ENCODE measurements at places on chromosomes 12 and 14. TPM values are rescaled to one million over a fixed set of nuclear protein-coding genes. Genes with fewer than 3 reads are reported as not detected.

DNA sequence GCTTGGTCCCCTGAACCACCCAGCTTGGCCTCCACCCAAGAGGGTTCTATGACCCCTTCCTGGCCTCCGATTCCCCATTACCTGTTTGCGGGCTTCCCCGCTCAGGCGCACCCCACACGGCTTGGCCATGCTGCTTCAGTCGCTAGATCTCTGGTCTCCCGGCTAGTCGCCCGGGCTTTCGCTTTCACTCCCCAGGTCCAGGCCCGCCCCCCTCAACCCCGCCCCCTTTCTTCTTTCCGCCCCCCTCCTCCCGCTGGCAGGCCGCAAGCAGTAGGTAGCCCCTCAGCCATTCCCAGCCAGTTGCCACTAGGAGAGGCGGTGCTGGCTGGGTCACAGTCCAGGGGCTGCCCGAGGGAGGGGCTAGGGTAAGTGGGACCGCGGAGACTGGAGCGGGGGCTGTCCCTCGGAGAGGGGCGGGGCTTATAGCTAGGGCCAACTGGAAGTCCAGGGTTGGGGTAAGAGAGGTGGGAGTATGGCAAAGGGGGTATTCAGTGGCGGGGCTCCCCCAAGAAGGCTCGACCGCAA lies at the start of gene PSME2:
PSME2 (minus strand) TSS at position 158 of the 525 bp plus-strand sequence; CDS start at position 129, 29 bp downstream.
- H3K36me3 ChIP-seq, result no peaks in the 10 kb centered on the region
- peaks cover 31% of the 10 kb centered on the region for H3K4me1 ChIP-seq
- DNase-seq, result peak; percentile 95
- H3K4me3 ChIP-seq, result peak within 1 kb of the TSS; percentile 99
- H3K27ac ChIP-seq, result peak within 1 kb of the TSS; percentile 91

DNA sequence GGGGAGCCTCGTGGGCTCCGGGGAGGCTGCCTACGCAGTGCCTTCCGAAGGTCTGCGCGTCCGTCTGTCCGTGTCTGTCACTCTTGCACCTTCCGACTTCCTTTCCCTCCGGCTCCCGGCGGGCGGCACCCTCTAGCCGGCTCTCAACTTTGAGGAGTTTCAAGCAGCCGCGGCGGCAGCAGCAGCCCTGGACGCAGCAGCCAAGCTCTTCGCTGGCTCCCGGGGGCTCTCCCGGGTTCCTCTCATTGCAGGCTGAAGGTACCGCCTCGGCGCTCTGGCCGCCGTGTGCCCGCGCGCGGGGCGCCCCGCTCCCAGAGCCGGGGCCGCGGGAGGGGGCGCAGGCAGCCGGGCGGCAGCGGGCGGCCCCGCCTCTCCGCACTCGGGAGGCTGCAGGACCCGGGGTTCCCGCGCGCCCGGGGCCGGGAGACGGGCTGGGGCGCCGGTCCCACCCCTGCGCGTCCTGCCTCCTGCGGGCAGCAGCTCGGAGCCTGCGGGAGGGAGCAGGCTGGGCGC lies at the start of the genes AMIGO2 and PCED1B:
AMIGO2 (minus strand) TSS at position 492 of the 513 bp plus-strand sequence. CDS start 957 bp downstream, outside the sequence.
PCED1B (plus strand) TSS at position 154 of the 513 bp plus-strand sequence. CDS start 155,443 bp downstream, outside the sequence.
- peak within 1 kb of the TSS; percentile 39 for H3K27ac ChIP-seq
- H3K27me3 ChIP-seq, result peaks cover 67% of the 10 kb centered on the region
- H3K36me3 ChIP-seq, result no peaks in the 10 kb centered on the region
- peak within 1 kb of the TSS; percentile 96 for H3K4me3 ChIP-seq
- H3K4me1 ChIP-seq, result peaks cover 46% of the 10 kb centered on the region

DNA sequence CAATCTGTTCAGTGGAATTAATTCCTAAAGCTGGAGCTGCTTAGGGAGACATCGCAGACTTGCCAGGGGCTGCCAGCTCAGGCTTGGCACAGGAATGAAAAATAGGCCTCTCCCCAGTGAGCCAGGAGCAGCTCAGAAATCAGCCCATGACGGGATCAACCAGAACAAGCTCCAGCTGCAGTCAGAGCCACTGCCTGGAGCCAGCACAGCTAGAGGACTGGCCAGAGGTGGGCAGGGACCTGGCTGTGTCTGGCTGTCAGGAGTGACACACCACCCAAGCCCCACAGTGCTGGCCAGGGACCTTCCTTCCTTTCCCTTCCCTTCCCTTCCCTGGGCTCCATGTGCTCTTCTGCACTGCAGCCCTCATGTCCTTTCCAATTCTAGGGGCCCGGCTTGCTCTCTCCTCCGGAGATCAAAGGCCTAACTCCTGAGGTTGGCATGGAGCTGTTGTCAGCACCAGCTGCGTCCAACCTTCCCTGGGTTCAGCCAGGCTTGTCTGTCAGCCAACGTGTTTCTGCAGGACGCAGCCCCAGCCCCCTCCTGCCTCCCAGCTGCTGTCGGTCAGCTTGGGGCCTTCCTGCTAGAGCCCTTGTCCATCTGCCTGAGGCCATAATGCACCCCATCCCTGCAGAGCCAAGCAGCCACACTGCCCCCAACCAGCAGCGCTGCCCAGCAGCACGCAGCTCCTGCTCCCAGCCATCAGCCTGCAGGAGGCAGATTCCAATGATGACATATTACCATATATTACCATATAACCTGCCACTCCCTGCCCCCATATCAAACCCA lies 149.3 kb downstream of the CALM1 start:
- H3K27me3 ChIP-seq, result no peaks in the 10 kb centered on the region
- peaks cover 23% of the 10 kb centered on the region for H3K4me1 ChIP-seq
- DNase-seq, result no peak
- H3K4me3 ChIP-seq, result no peak overlapping the region
- H3K27ac ChIP-seq, result peak overlapping the region; percentile 12
- peaks cover 5% of the 10 kb centered on the region for H3K36me3 ChIP-seq

- no peaks in the 10 kb centered on the region for H3K27me3 ChIP-seq
- no peaks in the 10 kb centered on the region for H3K36me3 ChIP-seq
- no peak for DNase-seq
- H3K27ac ChIP-seq, result peak overlapping the region; percentile 75
- no peaks in the 10 kb centered on the region for H3K4me1 ChIP-seq
- H3K4me3 ChIP-seq, result no peak overlapping the region
Observed at GRCh38 chr14:104158827-104159798, 20.7 kb downstream of the KIF26A start.

- no peak overlapping the region for H3K4me3 ChIP-seq
- H3K27ac ChIP-seq, result no peak overlapping the region
- no peaks in the 10 kb centered on the region for H3K36me3 ChIP-seq
- peaks cover 3% of the 10 kb centered on the region for H3K27me3 ChIP-seq
Observed at GRCh38 chr12:29858270-29858786, 74.6 kb upstream of the TMTC1 start.

GRCh38 chr14:73764406-73765280 lies 50.5 kb upstream of the PNMA1 start:
- peak overlapping the region; percentile 40 for H3K27ac ChIP-seq
- no peaks in the 10 kb centered on the region for H3K36me3 ChIP-seq
- H3K4me3 ChIP-seq, result no peak overlapping the region
- DNase-seq, result no peak

DNA sequence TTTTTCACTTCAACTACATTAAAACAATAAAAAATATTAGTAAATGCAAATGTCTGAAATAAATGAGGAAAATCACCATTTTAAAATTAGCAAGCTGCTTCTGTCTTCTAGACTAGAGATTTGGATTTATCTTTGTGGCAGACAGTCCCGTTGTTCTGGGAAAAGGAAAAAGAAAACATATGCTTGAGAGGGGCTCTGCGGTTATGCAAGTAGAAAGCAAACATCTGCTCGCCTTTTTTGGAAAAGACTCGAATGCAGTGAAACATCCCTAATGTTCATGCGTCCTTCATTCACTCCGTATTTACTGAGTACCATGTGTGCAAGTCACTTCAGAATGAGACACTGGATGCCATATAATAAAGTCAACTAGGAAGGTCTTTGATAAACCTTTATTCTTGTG lies 44.9 kb downstream of the IFNG start:
- no peaks in the 10 kb centered on the region for H3K36me3 ChIP-seq
- H3K27me3 ChIP-seq, result no peaks in the 10 kb centered on the region
- H3K27ac ChIP-seq, result no peak overlapping the region
- no peak overlapping the region for H3K4me3 ChIP-seq
- no peak for DNase-seq
- H3K4me1 ChIP-seq, result no peaks in the 10 kb centered on the region

DNA sequence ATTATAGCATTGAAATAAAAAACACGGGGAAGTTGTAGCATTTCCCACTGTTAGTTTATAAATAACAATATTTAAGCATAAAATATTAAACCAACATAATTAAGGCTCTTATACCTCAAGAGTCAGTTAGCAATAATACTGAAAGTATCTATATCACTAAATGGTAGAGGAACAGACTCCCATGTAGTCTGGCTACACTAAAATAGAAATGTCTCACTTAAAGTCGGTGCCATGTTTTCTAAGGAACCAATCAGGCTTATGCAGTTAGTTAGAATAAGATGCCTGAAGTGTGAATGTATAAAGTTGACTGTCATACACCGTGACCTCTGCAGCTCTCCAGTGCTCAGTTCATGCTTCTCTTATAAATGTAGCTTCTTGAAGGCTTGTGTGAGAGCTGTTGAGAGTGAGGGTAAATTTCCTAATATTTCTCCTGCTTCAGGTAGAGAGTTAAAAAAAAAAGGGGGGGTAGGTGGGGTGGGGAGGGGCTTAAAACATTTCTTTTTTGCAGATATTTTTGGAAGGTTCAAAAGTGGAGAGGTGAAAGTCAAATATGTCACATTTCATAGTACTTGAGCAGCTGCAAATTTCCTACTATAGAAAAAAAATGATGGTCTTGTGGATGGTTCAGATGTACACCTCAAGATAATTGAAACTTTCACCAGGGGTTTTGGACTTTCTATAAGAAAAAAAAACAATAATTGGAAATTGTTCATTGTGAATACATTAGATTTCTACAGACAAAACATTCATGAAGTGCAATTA lies 64.5 kb downstream of the PTCSC3 start:
- no peaks in the 10 kb centered on the region for H3K36me3 ChIP-seq
- no peak overlapping the region for H3K4me3 ChIP-seq
- H3K27me3 ChIP-seq, result peaks cover 35% of the 10 kb centered on the region
- H3K4me1 ChIP-seq, result no peaks in the 10 kb centered on the region
- DNase-seq, result no peak

GRCh38 chr14:53872681-53873089 lies 83.9 kb downstream of the BMP4 start:
- H3K4me1 ChIP-seq, result no peaks in the 10 kb centered on the region
- H3K27ac ChIP-seq, result no peak overlapping the region
- no peaks in the 10 kb centered on the region for H3K27me3 ChIP-seq
- H3K4me3 ChIP-seq, result no peak overlapping the region
- H3K36me3 ChIP-seq, result no peaks in the 10 kb centered on the region
- no peak for DNase-seq

- peaks cover 2% of the 10 kb centered on the region for H3K27me3 ChIP-seq
- peaks cover 9% of the 10 kb centered on the region for H3K4me1 ChIP-seq
- H3K36me3 ChIP-seq, result no peaks in the 10 kb centered on the region
- H3K4me3 ChIP-seq, result no peak overlapping the region
- no peak overlapping the region for H3K27ac ChIP-seq
- no peak for DNase-seq
Observed at GRCh38 chr12:6301721-6302120, 8.8 kb upstream of the PLEKHG6 start.

GRCh38 chr12:63912651-63913050 lies 68.2 kb downstream of the SRGAP1 start:
- H3K27me3 ChIP-seq, result no peaks in the 10 kb centered on the region
- DNase-seq, result no peak
- peaks cover 60% of the 10 kb centered on the region for H3K4me1 ChIP-seq

DNA sequence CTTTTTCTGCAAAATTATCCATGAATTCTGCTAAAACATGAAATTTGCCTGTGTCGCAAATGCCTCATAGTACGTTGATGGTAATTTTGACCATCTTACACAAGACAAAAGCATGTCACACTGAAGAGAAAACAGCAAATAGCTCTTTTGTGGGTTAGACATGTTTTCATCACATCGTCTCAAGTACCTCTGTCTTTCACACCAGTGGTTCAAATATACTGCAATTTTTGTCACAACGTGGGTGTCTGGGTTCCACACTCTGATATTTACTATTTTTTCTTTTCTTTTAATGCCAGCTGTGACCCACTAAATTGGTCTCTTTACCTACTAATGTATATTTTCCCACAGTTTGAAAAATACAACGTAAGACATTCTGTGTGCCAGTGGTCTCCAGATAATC lies 10.4 kb downstream of the KLRB1 start:
- H3K27me3 ChIP-seq, result no peaks in the 10 kb centered on the region
- no peak overlapping the region for H3K27ac ChIP-seq
- H3K4me1 ChIP-seq, result no peaks in the 10 kb centered on the region

DNA sequence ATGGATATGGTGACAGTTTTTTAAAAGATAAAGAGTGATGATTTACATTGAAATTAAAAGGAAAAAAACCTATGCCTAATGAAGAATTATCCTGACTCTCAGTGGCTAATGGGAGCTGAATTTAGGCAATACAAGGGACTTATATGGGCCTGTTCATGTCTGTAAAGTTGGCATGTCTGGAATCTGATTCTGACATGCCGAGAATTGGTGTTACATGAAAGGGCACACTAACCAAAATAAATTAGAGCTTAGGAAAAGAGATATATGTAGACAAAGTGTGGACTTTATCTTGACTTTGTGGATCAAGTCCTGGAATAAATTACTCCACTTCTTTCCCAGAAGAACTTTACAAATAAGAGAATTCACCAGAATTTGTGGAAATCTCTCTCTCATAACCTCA lies 1.1 kb downstream of the TDG start:
- H3K27me3 ChIP-seq, result no peaks in the 10 kb centered on the region
- H3K27ac ChIP-seq, result peak overlapping the region; percentile 72
- peaks cover 53% of the 10 kb centered on the region for H3K4me1 ChIP-seq
- DNase-seq, result no peak

- peaks cover 31% of the 10 kb centered on the region for H3K4me1 ChIP-seq
- H3K27ac ChIP-seq, result peak overlapping the region; percentile 99
- no peaks in the 10 kb centered on the region for H3K27me3 ChIP-seq
- H3K4me3 ChIP-seq, result peak overlapping the region; percentile 95
- DNase-seq, result peak; percentile 4
Observed at GRCh38 chr12:93468008-93468371, 676 bp downstream of the MRPL42 start.

DNA sequence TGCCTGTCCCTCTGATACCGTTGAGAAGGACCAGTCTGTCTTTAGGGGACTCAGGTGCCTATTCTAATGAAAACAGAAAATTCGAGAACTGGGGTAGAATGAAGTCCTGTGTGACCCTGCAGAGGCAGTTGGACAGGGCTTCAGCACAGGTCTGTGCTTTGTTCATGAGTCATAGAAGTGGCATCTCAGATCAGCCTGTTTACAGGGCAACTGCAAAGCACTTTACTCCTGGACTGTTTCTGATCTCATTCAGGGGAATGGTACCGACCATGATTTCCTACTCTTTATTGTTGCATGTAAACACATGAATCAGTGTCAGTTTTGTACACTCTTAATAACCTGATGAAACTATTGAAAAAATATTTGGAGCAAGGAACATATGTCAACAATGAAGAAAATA lies 1517.0 kb downstream of the AACS start:
- H3K27me3 ChIP-seq, result no peaks in the 10 kb centered on the region
- H3K27ac ChIP-seq, result no peak overlapping the region
- no peaks in the 10 kb centered on the region for H3K4me1 ChIP-seq
- DNase-seq, result no peak

The ANKRD9 gene
- 40.0 TPM for total RNA-seq

The HDAC7 gene
- total RNA-seq, result 76.0 TPM

The NKX2-1 gene
- total RNA-seq, result not detected
